ENCODE measurements at places on chromosomes 3 and 15.

DNA sequence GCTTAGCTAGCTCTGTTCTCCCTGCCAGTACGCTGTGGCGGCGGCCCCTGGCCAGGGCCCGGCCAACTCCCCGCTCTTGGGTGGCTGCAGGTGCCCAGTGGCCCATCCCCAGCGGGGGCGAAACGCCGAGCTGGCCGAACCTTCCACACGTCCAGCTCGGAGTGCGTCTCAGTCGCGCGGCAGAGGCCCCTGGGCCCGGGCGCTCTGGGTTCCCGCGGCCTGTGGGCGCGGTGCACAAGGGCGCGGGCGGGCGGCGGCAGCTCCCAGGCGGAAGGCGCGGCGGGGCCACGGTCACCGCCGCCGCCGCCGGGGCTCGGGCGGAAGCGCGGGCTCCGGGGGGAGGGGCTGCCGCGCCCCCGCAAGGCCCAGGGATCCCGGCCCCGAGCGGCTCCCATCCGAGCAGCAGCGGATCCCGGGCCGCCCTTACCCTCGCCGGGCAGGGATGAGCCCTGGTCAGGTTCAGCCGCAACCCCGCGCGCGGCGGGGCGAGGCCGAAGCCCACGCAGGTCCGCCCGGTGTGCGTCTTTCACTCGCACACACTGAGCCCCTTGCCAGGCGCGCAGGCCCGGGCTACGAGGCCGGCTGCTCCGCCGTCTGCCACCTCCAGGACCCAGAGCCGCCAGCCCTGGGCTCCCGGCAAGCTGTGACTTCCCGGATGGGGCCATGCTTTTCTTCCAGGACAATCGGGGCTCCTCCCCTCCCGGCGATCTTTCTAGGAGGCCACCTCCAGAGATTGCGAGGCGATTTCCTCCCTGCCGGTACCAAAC is 54.2 kb downstream of the CCDC54 start:
- peak; percentile 82 for DNase-seq

DNA sequence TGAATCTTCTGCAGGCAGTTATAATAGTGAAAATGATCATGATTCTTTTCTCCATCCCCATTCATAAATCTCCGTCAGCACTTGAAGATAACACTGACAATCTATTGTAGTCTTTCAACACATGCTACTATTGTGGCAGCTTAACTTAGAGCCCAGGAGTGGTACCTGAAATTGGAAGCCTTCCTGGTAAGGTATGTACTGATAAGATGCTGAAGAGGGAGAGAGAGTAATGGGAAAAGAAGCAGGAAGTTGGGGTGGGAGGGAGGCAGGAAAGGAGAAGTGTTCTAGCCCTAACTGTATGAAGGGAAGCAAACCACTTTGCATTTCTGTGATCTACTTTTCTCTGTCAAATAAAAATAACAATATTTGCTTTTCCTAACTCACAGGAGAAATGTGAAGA is 197.4 kb upstream of the RORA start:
- DNase-seq: no peak

- no peak for DNase-seq
Observed at GRCh38 chr3:100429187-100429716, 27.9 kb downstream of the LNP1 start.

DNA sequence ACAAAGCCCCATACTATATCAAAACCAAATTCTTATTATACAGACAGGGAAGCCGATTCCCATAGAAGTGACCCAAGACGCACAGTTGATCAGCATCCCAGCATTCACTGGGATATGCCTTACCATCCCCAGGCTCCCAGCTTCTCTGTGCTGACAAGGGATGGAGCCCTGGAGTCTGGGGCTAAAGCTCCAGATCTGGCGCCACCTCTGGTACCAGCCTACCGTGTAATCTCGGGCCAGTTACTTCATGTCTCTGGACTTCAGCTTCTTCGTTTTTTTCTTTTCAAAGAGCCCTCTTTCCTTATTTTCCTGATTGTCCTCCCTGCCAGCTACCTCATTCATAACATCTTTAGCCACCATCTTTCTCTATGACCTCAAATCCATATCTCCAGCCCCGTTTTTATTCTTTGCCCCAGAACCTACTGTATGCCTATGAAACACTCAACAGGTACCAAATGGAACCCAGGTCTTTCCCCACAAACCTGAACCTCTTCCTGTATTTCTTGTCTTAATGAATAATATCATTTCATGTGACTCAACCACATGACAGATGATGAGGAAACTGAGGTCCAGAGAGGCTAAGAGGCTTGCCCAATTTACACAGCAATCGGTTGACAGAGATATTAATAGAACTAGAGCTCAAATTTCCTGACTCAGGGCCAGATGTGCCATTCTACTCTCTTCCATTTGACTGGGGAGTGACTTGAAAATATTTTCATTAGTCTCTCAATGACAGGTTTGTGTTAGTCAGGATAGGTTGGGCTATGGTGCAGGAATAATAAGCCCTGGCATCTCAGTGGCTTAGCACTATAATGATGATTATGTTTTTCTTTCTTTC is 85.4 kb upstream of the TLE3 start:
- no peak for DNase-seq
